ENCODE measurements at places on chromosomes 16 and 17. TPM values are rescaled to one million over a fixed set of nuclear protein-coding genes. Genes with fewer than 3 reads are reported as not detected.

- ATAC-seq, result no peak
These were observed 4.1 kb downstream of the NEURL4 start for GRCh38 chr17:7325031-7325528.

GRCh38 chr16:56413381-56413780 is 12.0 kb downstream of the AMFR start:
- no peak for ATAC-seq

The FOXL1 gene
- 12.6 TPM for total RNA-seq

- peak; percentile 38 for ATAC-seq
These were observed 60.2 kb downstream of the TEX2 start for GRCh38 chr17:64202683-64203344.

DNA sequence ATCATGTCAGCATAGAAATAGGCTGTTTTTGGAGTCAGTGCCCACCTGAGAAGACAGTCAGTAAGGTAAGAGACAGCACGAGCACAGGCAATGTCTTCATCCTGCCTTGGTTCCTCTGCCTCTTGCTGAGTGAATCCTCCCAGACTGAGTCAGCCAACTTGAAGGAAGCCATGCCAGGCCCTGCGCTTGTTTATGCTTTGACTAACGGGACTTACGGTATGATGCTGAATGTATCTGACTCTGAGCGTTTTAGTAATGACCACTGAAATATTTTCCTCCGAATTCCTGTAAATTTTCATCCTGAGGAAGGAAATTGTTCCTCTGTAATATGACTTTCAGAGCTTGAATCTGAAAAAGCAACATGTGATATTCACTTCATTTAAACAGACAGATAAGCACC is 18.0 kb downstream of the C17orf67 start:
- no peak for ATAC-seq

DNA sequence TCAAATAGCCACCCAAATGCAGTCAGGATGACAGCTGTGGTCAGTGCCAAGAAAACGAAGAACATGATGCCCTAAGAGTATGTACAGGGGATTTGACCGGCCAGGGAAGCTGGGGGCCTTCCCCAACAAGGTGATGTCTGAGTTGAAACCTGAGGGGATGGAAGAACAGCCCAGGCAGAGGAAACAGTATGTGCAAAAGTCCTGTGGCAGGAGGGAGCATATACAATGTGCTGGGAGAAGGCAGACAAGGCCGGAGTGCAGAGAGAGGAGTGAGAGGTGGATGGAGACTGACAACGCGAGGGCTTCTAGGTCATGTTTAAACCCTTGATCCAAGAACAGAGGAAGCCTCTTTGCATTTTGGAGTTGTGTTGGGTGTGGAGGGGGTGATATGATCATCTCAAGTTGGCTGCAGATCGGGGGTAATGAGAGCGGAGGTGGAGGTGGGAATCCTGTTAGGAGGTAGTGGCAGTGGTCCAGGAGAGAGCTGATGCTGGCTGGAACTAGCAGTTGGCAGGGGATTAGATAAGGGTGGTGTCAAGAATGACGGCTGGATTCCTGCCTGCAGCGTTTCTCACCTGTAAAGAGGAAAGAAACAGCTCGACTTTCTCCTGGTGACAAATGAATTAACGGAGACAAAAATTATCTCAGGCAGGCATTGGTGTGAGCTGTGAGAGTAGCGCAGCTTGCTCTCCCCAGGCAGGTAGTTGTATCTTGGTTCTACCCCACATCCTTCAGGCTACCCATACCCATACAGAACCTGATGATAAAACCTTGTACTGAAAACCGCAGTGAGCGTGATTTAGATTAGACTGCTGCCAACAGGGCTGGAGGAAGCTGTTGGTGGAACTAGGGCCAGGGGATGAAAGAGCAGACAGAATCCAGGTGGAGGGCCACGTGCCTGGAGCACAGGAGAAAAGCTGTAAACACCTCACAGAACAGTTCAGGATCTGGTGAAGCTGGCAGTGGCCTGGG is 37.2 kb upstream of the NGFR start:
- ATAC-seq, result no peak

DNA sequence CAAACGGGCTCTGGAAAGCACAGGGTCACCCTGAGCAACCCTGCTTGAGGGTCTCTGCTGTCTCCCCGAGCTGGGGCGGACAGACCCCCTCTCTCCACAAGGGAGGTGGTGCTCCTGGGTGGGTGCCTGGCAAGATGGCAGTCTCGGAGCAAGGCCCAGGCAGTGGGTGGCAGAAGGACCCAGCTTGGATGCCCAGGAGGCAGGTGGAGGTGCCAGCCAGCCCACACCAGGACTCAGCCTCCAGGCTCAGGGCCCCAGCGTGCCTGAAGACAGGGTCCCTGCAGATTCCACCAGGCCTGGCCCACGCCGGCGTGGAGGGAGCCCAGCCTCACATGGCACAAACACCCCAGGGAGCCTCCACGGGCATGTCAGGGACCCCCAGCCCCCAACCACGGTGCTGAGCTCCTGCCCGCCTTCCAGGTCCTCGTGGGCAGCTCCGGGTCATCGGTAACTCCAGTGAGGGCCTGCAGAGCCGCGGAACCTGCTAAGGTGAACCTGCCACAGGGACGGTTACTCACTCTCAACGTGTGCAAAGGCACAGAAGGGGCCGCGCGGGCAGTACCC is 20.8 kb downstream of the UNKL start:
- ATAC-seq, result no peak

DNA sequence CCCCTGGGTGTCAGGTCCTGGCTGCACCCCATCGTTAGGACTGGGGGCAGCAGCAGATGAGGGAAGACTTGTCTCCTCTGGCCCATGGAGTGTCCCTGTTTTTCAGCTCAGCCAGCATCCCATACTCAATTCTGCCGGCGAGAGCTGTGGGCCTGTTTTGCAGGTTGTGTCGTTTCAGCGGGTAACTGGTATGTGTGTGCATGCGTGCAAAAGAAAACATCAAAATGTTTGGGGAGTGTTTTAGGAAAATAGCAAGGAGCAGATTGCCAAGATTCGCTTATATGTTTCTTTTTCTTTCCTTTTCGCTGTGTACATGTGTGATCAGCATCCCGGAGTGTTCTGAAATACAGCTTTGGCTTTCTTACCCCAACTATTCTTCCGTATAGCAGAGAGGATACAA is 34.7 kb downstream of the MSI2 start:
- ATAC-seq, result no peak

The CLEC19A gene
- total RNA-seq, result not detected

DNA sequence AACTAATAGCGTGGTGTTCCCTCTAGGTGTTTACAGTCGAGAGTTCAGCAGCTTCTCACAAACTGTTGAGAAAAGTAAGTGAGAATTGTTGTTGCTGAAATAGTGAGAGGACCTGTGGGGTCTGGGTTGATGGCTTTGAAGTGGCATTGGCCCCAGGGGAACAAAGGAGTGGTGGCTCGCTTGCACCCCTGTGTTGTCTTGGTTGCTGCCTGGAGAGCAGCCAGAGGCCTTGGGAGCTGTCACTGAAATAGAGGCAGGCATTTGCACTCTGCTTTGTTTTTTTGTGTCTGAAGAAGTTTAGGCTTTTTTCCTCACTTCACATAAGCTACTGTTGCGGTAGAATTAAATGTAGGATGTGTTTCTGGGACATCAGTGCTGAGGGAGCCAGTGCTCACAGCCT is 36.8 kb downstream of the PRMT7 start:
- no peak for ATAC-seq

- ATAC-seq, result no peak
These were observed 175.7 kb downstream of the AXIN2 start for GRCh38 chr17:65385726-65386125.

GRCh38 chr16:2867661-2867986 is 9.7 kb upstream of the PRSS22 start:
- ATAC-seq, result no peak

DNA sequence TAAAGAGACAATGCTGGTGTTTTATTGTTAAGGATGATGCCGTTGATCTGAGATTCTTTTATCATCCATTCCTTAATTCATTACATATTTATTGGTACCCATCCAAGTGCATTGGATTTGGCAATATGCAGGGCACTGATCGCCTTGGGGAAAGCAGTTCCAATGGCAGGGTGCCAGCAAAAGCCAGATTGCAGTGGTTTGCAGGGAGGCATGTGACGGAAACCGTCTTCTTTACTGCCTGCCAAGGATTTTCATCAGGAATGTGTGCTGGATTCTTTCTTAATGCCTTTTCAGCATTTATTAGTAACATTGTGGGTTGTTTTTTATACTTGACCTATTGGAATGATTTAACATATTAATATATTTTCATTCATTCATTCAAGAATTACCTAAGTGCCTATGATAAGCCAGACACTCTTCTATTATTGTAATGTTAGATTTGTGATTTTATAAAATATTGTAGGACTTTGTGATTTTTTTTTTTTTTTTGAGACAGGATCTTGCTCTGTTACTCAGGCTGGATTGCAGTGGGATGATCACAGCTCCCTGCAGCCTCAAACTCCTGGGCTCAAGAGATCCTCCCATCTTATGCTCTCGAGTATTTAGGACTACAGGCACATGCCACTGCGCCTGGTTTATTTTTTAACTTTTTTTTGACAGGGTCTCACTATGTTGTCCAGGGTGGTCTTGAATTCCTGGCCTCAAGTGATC is 93.4 kb upstream of the TNRC6A start:
- ATAC-seq, result peak; percentile 75

DNA sequence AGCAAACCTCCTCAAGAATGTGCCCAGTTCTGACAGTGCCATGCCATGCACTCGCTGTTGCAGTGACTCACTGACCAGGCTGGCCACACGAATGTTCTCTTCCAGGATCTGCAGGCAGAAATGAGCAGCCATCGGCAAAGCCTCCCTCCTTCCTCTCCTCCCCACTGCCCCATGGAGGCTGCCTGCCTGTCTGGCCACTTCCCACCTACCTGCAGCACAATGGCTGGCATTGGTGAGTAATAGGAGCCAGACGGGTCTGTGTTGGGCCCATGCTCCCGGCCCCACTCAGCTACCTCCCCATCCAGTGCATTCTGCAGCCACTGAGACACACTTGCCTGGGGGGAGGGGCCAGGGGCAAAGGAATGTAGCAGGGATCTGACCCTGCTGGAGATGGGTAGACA is 2.8 kb upstream of the MATCAP1 start:
- ATAC-seq, result no peak

DNA sequence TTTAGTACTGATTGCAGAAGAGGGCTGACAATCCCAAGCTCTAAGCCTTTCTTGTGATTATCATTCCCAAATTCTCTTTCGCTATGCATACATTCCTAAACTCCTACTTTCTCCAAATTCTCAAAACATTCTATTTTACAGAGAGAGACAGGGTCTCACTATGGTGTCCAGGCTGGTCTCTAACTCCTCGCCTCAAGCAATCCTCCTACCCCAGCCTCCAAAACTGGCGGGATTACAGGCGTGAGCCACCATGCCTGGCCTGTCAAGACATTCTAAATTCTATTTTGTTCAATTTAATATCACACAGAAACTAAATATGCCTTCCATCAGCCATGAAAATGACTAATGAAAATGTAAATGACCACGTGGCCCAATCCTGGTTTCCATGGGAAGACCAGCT is 39.8 kb downstream of the ANKRD11 start:
- no peak for ATAC-seq

The ATP2A3 gene
- 0.81 TPM for total RNA-seq

DNA sequence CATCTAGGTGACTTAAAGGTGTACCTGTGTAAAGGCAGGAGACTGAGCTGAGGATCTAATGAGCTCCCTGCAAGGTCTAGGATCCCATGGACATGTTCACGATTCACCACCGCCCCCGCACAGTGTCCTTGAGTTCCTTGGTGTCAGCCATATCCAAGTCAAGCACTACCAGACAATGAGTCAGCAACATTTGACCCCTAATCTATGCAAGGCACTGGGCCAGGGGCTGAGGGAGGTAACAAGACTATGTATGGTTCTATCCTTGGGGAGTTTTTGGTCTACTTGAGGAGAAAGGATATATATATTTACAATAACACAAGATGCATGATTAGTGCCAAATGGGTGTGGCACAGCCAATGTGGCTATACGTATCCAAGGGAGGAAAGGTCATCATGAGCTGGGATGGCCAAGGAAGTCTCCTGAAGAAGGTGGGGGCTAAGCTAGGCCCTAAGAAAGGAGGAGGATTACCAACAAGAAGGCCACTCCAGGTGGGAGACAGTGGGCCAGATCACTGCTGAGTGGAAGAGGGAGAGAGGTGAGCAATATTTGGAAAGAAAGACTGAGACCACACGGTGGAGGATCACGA is 35.0 kb downstream of the ITGB3 start:
- no peak for ATAC-seq

- ATAC-seq, result no peak
These were observed 24.3 kb upstream of the GSG1L start for GRCh38 chr16:28087675-28088300.

- peak; percentile 82 for ATAC-seq
These were observed at the start of gene SLC43A2 for GRCh38 chr17:1627982-1628855. Gene SLC43A2 (minus strand): TSS chr17:1628834. CDS start chr17:1627874, 960 bp downstream.

- no peak for ATAC-seq
These were observed 1.8 kb downstream of the PRR29 start for GRCh38 chr17:63999680-64000531.
